ENCODE measurements at places on chromosomes 2 and 18. TPM values are rescaled to one million over a fixed set of nuclear protein-coding genes. Genes with fewer than 3 reads are reported as not detected.
A peak's percentile ranks its signal among the peaks of the same experiment; 100 is the strongest.

DNA sequence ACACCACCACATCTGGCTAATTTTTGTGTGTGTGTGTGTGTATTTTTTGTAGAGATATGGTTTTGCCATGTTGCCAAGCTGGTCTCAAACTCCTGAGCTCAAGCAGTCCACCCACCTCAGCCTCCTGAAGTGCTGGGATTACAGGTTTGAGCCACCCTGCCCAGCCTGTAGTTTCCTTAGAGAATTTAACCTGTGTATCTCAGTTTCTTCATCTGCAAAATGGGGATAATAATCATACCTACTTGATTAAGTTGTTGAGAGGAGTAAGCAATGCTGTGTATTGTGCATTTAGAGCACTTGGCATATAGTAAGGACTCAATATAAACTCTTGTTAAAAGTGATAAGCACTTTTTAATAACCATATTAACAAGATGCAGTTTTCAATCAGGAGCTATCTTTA lies 6.3 kb upstream of the SANBR start:
- no peak overlapping the region for H3K4me3 ChIP-seq
- no peak for DNase-seq
- peaks cover 8% of the 10 kb centered on the region for H3K4me1 ChIP-seq
- no peaks in the 10 kb centered on the region for H3K27me3 ChIP-seq
- H3K36me3 ChIP-seq = peaks cover 6% of the 10 kb centered on the region

- H3K4me3 ChIP-seq = no peak overlapping the region
- H3K27ac ChIP-seq = peak overlapping the region; percentile 60
- H3K36me3 ChIP-seq = no peaks in the 10 kb centered on the region
- DNase-seq = no peak
- H3K27me3 ChIP-seq = no peaks in the 10 kb centered on the region
Observed at GRCh38 chr2:216308576-216308975, 63.7 kb downstream of the MARCHF4 start.

DNA sequence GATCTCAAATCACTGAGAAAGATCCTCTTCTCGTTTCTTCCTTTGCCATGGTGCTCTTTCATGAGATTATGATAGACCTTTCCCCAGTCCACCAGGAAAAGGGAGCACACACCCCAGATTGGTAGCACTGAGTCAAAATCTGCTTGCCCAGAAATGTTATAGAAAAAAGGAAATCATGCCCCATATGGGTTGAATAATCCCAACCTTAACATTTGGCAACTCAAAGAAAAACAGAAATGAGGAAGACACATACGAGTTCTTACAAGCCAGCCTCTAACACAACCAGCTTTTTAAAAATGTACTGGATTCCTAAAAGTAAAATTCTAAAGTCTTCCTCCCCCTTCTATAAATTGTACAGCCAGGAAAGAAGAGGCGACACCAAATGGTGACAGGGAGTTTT lies 103.0 kb downstream of the ANKRD44 start:
- no peaks in the 10 kb centered on the region for H3K27me3 ChIP-seq
- H3K36me3 ChIP-seq = no peaks in the 10 kb centered on the region
- no peak overlapping the region for H3K4me3 ChIP-seq
- H3K27ac ChIP-seq = peak overlapping the region; percentile 28
- no peak for DNase-seq
- peaks cover 70% of the 10 kb centered on the region for H3K4me1 ChIP-seq

DNA sequence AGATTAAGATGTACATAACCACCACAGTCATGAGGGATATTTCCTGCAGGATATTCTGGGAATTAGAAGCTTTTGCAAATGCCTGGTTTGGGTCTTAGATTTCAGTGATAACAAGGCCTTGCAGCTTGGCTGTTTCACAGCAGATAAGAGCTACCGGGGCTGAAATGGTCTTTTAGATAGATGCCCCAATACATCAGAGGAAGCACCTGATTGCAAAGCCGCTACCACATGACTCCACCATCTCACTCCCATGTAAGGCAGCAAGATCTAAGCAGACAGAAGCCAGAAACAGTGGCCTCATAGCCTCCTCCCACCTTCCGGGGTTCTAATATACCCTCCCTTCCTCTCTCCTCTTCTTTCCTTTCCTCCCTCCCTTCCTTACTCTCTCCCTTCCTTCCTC lies 31.1 kb upstream of the EPG5 start:
- peaks cover 10% of the 10 kb centered on the region for H3K36me3 ChIP-seq
- no peak for DNase-seq
- H3K4me1 ChIP-seq = peaks cover 8% of the 10 kb centered on the region

GRCh38 chr18:63787673-63788072 lies 12.5 kb downstream of the SERPINB7 start:
- no peak overlapping the region for H3K4me3 ChIP-seq
- H3K27me3 ChIP-seq = no peaks in the 10 kb centered on the region
- H3K27ac ChIP-seq = no peak overlapping the region
- DNase-seq = no peak

DNA sequence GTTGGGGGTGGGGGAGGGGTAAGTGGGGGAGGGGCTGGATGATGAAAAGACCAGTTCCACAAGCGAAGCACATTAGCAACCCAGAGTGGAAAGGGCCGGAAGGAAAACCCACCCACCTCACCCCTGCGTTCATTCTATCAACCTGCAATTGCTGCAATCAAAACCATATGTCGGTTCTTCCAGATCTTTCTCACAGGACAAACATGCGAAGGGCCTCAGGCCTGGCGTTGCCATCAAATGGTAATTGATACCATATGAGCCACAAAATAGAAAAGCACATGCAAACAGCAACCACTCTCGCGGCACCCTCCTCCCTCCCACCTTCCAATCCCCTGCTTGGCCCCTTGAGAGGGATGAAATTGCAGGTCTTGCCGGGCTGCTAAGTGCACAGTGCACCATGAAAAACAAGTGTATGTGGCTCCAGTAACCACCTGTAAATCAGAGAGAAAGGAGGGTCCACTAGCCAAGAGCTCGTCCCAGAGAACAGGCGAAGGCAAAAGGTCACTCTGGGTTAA lies 287.5 kb downstream of the TCF4 start:
- peaks cover 24% of the 10 kb centered on the region for H3K4me1 ChIP-seq
- H3K27ac ChIP-seq = no peak overlapping the region
- no peaks in the 10 kb centered on the region for H3K36me3 ChIP-seq
- H3K4me3 ChIP-seq = no peak overlapping the region
- H3K27me3 ChIP-seq = no peaks in the 10 kb centered on the region

DNA sequence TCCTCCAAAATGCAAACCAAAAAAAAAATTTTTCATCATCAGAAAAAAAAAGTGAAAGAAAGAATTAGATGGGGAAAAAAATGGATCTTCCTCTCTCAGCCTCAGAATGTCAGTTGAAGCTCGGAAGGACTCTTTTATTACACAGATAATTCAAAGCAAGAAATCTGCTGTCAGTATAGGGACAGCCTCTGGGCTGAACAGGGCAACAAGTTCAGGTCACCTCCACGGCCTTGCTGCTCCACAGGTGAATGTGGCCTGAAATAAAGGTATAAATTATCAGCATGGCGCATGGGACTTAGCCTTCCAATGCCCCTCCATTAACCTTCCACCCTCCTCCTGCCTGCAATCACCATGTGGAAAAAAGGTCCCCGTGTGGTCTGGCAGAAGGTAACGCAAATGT lies 316.8 kb upstream of the POU3F3 start:
- H3K4me3 ChIP-seq = no peak overlapping the region
- no peak overlapping the region for H3K27ac ChIP-seq
- H3K4me1 ChIP-seq = no peaks in the 10 kb centered on the region

DNA sequence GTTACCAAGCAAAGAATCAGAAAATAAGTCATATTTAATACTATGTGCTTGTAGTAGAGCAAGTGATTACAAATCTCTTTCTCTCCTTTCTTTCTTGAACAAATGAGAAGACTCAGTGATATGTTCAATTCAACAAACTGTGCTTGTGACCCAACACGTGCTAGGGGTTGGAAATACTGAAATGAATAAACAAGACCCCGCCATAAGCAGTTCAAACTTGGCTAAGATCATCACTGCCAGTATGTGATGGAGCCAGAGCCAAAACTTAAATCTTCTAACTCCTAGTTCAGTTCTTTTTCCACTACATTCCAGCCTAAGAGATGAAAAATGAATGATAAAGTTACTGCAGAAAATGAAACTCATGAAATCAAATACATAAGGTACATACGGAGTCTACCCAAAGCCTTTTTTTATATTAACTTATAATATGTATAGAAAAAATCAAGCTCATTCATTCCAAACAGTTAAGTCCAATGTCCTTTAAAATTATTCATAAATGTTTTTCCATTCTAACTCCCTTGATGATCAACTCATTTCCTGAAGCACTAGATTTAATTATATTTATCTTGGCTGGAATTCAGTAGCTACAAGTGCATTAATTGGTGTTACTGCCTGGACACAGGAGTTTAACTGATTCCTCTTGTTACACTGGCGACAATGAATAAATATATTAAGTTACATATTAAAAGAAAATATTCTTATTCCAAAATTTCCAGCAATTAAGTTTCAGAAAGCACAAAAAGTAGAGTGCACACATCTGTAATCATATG lies 36.0 kb downstream of the GALNT3 start:
- H3K4me3 ChIP-seq = no peak overlapping the region
- no peaks in the 10 kb centered on the region for H3K27me3 ChIP-seq
- no peak overlapping the region for H3K27ac ChIP-seq
- no peak for DNase-seq
- H3K36me3 ChIP-seq = peaks cover under 1% of the 10 kb centered on the region

Gene IL36RN
- not detected for total RNA-seq

Gene CROCC2
- not detected for total RNA-seq

Gene SERPINB3
- not detected for total RNA-seq
